ENCODE measurements at places on chromosomes 5 and 9.

GRCh38 chr5:50889790-50890189, 223.4 kb downstream of the PARP8 start:
- no peak for DNase-seq

GRCh38 chr9:110066929-110067716, 140.8 kb downstream of the C9orf152 start:
- no peak for DNase-seq

GRCh38 chr5:117191251-117191650, 616.6 kb upstream of the SEMA6A start:
- no peak for DNase-seq

DNA sequence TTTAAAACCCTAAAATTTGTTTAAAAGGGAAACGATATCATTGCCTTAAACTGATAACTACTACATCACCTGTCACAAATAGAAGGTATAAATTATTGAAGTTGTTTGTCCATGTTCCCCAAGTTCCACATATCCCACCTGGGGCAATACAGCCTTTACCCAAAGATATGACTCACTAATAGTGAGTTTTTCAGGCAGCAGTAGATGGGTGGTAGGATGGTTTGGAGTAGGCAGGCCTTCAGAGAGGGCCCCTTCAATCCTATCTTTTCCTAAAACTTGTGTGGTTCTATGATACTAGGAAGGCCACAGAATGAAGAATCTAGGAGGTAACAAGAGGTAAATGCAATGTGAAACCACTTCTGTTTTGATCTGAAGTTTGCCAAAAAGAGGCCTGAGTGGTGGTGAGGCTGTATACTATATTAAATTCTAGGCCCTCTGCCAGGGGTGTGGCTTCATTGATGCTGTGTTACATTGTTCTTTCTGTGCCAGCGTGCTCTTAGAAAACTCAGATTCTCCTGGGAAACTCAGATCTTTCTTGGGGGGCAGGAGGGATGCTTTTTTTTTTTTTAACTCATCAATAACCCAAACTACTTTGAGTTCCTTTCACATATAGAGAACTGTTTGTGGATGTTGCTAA, 7.2 kb downstream of the CYSTM1 start:
- no peak for DNase-seq

DNA sequence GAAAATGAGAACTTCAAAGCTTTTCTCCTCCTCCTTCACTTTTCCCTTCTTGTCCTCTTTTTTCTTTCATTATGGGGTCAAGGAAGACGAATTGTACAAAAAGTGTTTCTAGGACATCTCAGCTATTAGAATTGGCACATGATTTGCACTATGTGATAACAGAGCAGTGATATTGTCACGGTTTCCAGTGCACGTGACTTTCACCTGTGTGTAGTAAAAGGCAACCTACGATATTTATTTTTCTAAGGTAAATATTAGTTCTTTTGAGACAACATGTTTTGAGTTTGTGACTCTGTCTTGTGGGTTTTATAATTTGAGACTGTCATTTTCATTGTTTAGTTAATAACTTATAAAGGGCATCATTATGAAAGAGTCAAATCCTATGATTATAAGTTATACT, 213.1 kb downstream of the PSAT1 start:
- DNase-seq, result no peak

DNA sequence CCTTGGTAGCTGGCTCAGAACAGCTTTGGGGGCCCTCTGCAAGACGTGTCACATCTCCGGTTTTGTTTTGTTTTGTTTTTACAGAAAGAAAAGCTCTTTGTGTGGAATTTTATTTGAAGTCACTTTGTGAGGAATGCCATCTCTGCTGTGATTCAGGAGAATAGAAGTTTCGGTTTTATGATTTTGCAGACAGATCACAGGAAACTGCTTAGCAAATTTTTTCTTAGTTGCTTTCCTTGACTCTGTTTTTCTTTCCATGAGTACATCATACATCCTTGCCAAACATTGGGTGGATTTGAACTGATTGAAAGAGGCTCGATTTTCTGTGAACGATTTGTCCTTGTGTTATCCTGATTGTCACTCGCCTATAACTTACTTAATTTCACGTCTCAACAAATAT, 5.1 kb downstream of the SEMA5A start:
- no peak for DNase-seq

DNA sequence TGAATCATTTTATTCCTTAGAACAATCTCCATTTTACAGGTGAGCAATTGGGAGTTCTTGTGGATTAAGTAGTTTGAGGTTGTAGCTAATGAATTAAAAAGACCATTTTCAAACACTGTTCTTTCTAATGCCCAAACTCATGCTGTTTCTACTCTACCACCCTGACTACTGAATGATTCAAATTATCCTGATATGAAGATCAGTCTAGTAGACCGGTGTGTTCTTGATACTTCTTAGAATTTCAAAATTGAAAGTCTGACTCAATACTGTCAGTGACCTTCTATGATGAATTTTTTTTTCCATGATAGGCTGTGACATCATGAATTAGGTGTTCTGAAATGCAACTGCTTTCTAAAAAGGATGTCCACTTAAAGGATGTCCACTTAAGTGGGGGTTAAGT, 515.5 kb downstream of the DMAC1 start:
- DNase-seq, result no peak
